Right ventricle myocardium superior (tissue), 1 donor: ENCODE measurements at places on chromosomes 13 and 19.

- DNase-seq = peak; percentile 62
Observed at GRCh38 chr19:18895038-18895823, 727 bp downstream of the CERS1 start.

- DNase-seq = no peak
Observed at GRCh38 chr13:71137101-71137500, 729.9 kb downstream of the DACH1 start.

DNA sequence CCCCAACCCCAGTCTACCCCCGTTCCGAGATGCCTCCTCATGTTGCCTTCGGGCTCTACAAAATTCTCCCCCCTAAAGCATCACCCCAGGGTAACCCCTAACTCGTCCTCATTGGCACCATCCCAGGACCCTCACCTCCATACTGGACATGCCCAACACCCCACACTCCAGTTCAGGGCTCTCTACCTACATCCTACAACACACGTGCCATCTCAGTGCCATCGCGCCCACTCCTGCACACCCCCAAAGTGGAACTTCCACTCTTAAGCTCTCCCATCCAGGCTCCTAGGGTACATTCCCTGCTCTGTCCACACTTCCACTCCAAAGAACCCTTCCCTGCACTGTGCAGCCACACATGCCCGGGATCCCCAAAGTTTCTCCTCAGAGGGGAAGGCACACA lies 827 bp upstream of the FKRP start:
- DNase-seq = no peak

DNA sequence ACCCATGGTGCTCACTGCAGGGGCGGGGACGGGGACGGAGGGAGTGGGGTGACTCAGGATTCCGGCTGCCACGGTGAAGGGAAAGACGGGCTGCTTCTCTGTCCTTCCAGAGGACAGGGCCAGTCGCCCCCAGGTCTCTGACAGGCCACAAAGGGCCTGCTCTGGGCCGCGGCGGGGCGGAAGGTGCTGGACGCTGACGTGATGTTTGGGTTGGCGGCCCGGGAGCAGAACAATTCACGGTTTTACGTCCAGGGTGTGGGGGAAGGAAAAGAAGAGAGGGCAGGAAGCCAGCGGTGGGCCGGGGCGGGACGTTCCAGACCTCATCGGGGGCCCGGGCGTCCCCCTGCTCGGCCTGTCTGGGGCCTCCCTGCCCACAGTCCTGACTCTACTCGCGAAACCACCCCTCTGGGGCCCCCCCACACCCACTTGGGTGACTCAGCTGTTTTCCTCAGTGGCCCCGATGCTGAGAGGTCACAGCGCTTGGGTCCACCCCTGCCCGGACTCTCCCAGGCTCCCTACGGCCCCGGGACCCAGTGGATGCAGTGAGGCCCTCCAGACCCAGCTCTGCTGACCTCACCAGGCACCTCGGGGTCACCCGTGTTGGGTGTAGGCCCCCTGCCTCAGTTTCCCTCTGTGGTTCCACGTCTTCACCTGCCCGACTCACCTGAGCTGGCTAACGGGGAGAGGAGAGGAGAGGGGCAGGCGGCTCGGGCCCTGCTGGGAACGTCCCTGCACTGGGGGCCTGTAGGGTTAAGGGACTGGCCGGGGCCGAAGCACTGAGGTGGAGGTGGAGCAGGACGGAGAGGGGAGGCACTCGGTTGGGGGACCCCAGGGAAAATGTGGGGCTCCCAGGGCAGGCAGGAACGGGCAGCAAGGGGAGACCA lies 29.2 kb downstream of the PIP5K1C start:
- DNase-seq = peak; percentile 88

DNA sequence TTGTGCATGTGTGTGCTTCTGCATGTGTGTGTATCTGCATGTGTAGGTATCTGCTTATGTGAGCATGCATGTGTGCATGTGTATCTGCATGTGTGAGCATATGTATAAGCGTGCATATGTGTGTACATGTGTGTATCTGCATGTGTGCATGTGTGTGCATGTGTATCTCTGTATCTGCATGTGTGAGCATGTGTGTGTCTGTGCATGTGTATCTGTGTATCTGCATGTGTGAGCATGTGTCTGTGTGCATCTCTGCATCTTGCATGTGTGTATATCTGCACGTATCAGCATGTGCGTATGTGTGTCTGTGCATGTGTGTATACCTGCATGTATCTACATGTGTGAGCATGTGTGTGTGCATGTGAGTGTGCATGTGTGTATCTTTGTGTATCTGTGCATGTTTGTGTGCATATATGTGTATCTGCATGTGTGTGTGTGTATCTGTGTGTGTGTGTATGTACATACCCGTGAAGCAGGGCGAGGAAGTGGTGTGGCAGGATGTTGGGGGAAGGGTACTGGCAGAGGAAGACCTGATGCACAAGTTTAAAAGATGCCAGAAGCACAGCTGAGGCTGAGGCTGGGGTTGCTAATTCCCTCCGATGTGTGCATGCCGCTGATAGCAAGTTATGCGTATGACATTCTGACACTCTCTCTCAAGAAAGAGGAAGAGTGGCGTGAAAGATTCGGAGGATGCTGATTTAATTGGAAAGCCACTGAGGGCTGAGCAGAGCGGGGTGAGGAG lies 64.2 kb downstream of the TEX29 start:
- DNase-seq = no peak

DNA sequence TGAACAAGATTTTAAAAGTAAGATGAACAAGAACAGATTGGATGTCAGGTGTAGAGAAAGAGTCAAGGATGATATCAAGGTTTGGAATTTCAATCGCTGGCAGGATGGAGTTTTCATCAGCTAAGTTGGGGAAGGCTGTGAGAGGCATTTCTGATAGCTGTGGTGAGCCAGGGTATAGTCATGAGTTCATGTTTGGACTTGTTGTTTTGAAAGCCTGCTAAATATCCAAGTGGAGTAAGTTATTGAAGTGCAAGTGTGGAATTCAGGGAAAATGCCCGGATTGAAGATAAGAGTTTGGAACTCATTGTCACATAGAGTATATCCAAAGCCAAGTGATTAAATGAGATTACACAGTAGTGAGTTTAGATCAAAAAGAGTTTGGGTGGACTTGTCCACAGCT lies 11.0 kb upstream of the EPSTI1 start:
- no peak for DNase-seq

- DNase-seq = no peak
Observed at GRCh38 chr19:10074153-10074552, 12.0 kb upstream of the SHFL start.

- no peak for DNase-seq
Observed at GRCh38 chr19:19267305-19267704, 5.8 kb downstream of the TM6SF2 start.

DNA sequence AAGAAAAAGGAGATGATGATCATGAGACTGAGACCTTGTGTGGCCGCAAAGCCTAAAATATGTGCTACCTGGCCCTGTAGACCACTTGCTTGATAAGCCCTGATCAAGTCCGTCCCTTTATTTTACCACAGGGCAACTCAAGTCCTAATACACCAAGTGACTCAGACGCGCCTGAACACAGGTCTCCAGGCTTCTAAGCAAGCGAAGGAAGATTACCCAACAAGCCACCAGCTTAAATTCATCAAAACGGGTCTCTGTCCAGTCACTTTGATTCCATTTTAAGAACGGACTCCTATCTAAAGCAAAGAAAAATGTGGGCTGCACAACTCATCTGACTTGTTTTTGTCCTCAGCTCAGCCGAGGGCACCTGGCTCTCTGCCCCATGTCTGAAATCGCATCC lies 26.8 kb downstream of the SLC7A1 start:
- DNase-seq = no peak

GRCh38 chr13:64551755-64552154 lies 2678.4 kb downstream of the PCDH9 start:
- DNase-seq = no peak
